HCT116 (cell line): ENCODE measurements at places on chromosomes 7 and 10. TPM values are rescaled to one million over a fixed set of nuclear protein-coding genes. Genes with fewer than 3 reads are reported as not detected.

DNA sequence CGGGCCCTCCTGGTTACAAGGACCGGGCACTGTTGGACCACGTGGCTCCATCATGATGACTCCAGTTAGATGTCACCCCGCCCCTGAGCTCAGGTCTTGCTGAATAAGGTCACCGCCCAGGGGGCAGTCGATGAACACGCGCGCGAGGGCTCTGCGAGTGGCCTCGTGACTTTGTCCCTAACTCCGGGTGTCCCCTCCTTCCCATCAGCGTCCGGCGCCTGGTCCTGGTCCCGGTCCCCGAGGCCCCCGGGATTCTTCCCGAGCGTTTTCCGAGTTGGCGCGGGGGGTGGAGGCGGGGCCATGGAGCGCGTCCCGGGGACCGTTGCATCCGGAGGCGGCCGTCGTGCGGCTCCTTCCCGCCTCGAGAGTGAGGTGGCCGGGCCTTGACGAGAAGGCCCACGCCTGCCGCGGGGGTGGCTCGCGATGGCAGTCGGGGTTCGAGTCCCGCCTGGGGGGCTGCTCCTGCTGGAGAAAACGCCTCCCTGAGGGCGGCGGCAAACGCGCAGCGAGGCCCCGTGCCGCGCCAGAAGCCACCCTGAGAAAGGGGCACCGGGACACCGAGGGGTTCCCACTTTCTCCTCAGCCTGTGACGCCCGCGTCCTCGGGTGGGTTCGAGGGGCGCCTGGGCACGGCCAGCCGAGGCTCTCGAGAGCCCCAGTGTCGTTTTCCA, 569 bp upstream of the NPTX2 start:
- DNase-seq = no peak

- no peak for DNase-seq
Measured at GRCh38 chr7:6317797-6318438, 45.5 kb upstream of the CYTH3 start.

- DNase-seq = peak; percentile 47
Measured at GRCh38 chr10:122703483-122704448, 4.1 kb upstream of the C10orf120 start.

GRCh38 chr10:62728479-62728878, 76.0 kb upstream of the ADO start:
- no peak for DNase-seq

DNA sequence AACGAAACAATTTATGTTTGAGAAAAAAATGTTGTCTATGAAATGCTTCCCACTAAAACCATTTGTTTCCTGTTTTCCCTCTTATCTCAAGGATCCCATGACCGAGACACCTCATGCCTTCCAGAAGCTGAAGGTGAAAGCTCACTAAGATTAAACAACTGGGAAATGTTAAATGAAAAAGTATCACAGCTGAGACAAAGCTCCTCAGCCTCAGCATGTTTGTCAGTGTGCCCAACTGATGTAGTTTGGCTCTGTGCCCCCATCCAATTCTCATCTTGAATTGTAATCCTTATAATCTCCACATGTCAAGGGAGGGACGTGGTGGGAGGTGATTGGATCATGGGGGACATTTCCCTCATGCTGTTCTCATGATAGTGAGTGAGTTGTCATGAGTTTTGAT, 327.3 kb downstream of the HTR7 start:
- no peak for DNase-seq

DNA sequence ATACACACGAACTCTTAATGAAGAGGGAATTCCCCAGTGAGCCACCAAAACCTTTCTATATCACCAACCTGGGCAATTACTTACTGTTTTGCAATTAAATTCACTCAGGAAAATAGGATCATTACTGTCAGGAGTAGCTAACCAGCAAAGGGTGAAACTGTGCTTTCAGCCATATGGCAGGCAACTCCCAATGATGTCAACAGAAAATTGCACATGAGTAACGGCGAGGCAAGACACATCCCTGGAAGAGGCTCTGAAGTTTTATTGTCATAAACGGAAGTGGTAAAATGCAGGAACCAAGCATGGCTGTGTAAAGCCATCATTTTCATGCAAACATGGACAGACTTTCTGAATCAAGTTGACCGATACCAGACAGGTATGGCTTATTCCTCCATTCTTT, 548.9 kb upstream of the AUTS2 start:
- no peak for DNase-seq

GRCh38 chr7:12861070-12861469, 173.6 kb downstream of the ARL4A start:
- no peak for DNase-seq

PHKG1 gene
- total RNA-seq = 1.1 TPM

BMPER gene
- total RNA-seq = not detected

CEP41 gene
- 13.6 TPM for total RNA-seq

C10orf143 gene
- total RNA-seq = 0.66 TPM

POLR2J2 gene
- total RNA-seq = 6.2 TPM

ASZ1 gene
- total RNA-seq = not detected
